Activated effector memory CD4-positive, alpha-beta T cell treated with Interleukin-2 at 50 U/mL for 16 hours (primary cell): ENCODE measurements at places on chromosomes 4 and X.

GRCh38 chr4:56680266-56680665 is 830 bp downstream of the HOPX start:
- no peak for DNase-seq

GRCh38 chr4:152971053-152971452 is 34.9 kb downstream of the FHDC1 start:
- DNase-seq: no peak

- DNase-seq: no peak
Observed at GRCh38 chrX:13076176-13076961, 31.9 kb upstream of the FAM9C start.

GRCh38 chrX:106005684-106006083 is 32.8 kb downstream of the SERPINA7 start:
- DNase-seq: no peak

- DNase-seq: peak; percentile 33
Observed at GRCh38 chrX:46574774-46575381, 1.3 kb downstream of the CHST7 start.

- DNase-seq: no peak
Observed at GRCh38 chr4:128635141-128635954, 174.2 kb upstream of the JADE1 start.

DNA sequence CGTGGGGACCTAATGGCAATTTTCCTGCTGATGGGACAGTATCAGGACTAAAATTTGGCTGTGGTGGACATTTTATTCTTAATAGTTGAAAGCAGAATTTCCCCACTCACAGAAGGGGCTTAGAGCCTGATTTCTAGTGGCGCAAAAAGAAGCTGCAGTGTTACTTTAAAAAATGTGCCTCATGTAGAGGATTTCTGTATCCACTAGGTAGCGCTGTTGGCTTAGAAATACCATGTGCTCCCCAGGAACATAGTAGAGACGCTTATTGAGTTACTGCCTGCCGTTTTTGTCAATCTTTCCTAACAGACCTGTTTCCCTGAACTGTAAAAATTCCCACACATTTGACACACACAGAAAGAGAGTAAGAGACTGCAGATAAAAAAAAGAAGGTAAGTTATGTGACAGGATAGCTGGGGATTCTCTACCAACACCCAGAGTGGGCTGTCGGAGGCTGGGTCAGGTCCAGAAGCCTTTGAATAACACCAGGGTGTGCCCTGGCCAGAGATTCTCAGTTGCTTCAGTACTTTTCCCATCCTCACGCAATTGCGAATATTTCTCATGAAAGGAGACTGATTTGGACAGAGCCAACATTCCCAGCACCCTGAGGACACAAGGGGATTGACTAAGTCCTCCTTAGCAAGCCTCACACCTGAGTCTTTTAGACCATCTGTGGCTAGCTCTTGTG is 88.4 kb downstream of the ZXDA start:
- no peak for DNase-seq

- no peak for DNase-seq
Observed at GRCh38 chrX:72382202-72382595, 76.5 kb upstream of the CITED1 start.

GRCh38 chr4:123083646-123084045 is 161.2 kb upstream of the NUDT6 start:
- DNase-seq: no peak

DNA sequence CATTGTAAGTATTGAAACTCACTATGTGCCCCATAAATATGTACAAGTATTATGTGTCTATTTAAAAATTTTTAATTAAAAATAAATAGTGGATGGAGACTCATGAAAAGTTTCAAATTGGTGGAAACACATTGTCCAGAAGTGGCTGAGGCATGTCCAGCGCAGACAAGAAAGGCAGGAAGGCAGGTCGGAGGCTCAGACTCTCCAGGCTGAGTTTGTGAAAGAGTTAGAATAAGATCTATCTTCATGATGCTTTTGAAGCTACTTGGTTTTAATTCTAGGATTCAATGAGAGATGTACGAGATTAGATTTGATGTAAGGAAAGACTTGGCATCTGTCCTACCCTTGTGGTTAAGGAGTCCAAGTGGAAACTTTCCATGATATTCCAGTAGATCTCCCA is 19.8 kb downstream of the PNMA6F start:
- no peak for DNase-seq

- no peak for DNase-seq
Observed at GRCh38 chr4:38094419-38094818, 134.2 kb downstream of the PTTG2 start.

DNA sequence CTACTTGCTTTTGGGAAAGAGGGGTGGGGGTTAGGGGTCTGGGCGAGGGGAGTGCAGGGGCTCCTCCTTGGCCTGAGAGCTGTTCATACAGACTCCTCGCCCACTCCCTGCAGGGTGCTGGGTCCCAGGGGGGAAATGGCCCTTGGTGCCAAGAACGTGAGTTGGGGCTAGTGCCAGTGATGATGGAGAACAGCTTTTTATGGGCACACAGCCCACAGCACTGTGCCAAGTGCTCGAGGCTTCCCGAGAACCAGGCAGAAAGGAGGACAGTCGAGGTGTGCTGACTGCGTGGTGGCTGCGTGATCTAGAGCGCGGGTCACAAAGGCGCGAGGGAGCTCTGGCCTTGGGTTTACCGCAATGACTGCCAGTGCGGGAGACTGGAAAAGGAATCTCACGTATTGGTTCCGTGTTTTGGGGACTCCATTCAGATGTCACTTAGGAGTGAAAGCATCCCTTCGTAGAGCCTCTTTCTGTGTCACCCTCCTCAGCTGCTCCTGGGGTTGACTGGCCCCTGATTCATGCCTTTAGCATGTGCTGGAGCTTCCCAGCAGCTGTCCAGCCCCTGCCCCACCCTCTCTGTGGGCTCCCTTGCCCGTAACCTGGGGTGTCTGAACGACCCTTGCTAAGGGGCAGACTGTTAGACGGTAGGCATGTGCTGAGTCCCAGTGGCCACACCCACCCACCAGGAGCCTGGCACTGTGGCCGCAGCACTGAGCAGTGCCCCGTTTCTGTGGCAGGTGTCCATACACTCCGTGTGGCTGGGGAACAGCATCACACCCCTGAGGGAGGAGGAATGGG is 20.9 kb upstream of the MSANTD1 start:
- no peak for DNase-seq

- DNase-seq: no peak
Observed at GRCh38 chrX:133640161-133641015, 225.1 kb upstream of the GPC4 start.

DNA sequence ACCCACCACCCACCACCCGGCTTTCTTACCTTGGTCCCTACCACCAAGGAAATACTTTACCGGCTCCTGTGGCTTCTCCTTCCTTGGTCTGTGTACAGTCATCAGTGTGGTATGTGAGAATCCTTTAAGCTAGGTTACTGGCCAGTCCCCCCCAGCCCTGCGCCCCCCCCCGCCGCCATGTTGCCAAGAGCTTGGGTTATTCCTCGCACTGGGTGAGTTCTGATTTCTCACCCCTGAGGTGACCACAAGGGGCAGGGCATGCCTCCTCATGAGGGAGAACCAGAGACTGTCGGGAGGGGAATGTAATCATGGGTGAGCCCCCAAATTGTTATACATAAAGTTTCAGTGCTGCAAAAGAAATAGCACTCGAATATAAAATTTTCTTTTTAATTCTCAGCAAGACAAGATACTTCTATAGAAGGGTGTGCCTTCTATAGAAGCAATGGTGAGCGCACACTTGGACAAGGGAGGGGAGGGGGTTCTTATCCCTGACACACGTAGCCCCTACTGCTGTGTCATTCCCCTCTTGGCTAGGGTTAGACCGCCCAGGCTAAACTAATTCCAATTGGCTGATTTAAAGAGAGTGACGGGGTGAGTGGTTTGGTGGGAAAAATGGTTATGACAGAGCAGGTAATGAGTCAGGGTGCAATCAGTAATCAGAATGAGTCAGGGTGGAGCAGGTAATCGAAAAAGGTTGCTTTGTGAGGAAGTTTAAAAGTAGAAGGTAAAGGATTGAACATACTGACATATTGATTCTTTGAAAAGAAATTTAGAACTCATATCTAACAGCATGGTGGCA is 133.2 kb downstream of the KDM6A start:
- DNase-seq: no peak

- no peak for DNase-seq
Observed at GRCh38 chr4:73725985-73726384, 14.4 kb upstream of the CXCL8 start.

DNA sequence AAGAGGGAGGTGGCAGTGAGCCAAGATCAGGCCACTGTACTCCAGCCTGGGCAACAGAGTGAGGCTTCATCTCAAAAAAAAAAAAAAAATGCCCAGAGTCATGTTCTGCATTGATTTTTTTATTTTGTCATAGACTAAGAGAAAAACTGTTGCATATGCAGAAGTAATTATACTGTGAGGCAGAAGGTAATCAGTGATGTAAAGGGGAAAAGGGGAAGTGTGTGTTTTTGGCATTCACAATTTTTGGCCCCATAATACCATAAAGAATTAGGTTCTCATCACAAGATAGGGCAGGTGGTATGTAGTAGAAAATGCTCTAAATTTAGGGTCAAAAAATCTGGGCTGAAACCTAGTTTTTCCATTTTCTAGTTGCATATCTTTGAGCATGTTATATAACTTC is 47.3 kb upstream of the GAB1 start:
- no peak for DNase-seq

DNA sequence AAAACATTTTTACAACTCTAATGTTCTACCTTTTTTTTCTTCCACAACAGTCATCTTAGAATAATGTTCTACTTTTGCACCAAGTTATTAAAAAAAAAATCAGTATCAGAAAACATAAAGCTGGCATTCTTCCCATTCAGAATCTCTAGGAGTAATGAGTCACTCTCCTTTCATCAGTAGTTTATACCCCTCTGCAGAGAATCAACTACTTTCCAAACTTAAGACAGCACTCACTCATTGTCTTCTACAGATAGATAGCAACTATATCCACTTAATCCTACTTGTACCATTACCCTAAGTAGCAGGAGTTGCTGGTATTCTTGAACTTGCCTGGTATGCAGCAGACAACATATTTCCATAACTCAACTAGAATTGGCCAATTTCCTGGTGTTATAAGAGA is 3.2 kb downstream of the TIGD4 start:
- DNase-seq: no peak
